ENCODE measurements at places on chromosomes 4 and X.
A peak's percentile ranks its signal among the peaks of the same experiment; 100 is the strongest.

GRCh38 chr4:136103616-136104015 is 1428.7 kb downstream of the PCDH18 start:
- no peak for DNase-seq

GRCh38 chr4:10403633-10404445 is 53.4 kb downstream of the ZNF518B start:
- no peak for DNase-seq

DNA sequence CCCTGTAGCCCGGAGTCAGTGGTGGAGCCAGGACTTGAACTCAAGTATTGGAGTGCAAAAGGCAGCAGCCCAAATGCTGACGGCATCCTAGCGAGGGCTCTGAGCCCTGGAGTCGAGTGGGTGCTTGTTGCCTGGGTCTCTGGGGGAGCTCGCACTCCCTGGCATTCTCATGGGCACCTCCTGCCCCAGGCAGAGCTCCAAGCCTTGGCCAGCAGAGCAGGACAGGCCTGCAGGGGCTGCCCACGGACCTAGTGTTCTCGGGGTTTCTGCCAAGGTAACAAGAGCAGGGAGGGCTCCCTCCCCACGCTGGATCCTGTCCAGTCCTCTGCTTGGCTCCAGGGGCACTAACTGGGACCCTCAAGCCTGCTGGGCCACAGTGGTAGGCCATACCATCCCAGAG is 17.6 kb upstream of the WFS1 start:
- no peak for DNase-seq

DNA sequence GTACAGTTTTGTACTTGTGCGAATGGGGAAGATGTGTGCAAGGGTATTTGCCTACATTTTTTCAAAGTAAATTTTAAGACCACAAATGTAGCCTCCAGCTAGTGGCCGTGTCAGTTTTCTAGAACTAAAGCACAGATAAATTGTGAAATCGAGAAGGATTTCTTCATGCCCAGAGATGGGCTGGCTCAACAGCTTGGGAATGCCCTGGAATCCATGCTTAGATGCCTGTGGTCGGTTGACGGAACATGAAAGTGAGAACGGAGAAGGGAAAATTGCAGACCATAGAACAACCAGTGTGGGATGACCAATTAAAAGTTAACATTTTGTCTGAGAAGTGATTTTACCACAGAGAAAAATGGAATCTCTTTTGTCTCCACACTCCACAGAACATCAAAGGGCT is 73.2 kb upstream of the VCX2 start:
- DNase-seq = no peak

DNA sequence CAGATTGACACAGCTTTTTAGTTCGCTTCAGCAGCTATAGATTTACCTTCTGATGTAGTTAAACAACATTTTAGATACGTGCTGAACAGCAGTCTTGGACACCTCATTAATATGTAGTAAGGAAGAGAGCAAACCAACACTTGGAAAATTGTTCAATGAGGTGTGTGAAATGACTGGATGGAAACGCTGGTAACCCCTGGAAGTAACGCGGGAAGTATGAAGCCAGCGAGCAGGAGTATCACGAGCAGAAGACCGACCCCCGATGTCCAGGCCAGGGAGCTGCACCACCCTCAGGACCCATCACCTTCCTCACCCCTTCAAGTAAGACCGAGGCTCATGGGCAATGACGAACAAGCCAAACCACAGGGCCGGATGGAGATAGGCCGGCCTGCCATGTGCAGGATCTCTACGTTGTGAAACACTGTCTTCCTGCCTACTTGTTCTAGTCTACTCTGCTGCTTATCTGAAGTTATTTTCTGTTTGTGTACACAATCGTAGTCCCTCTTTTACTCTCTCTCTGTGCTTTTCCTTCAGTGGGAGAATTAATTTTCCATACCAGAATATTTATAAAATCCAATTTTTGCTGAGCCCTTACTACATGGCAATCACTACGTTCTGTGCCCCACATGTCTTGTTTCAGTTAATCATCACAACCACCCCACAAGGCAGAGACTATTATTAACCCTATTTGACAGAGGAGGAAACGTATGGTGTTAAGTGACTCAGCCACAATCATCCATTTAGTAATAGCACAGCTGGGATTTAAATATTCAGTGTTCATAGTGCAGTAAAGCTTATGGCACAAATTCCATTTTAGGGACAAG is 221.7 kb downstream of the APBB2 start:
- DNase-seq = no peak

GRCh38 chr4:77028246-77028645 is 47.5 kb downstream of the CCNI start:
- DNase-seq = no peak

DNA sequence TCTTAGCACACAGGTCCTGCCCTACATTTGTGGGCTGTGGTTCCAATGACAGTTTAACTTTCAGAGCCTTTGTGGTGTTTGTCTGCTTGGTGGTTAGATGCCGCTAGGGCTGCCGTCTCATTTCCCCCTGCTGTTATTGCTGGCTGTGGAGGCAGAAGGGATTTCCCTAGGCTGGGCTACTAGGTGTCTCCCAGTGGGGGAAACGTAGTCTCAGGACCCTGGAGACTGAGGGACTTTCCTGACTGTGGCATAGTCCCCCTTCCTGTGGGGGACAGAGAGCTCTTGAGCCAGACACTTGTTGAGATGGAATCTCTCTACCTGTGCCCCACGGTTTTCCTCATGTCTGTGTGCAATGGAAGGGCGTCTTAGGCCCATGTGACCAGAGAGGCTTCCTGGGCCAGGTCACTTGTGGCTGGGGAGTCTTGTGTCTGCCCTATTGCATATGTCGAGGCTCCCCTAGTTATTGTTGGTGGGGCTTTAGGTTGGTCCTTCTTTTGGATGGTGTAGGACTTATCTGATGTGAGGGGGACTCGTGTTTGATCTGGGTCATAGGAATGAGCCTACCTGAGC is 68.2 kb downstream of the ARHGAP10 start:
- peak; percentile 33 for DNase-seq

DNA sequence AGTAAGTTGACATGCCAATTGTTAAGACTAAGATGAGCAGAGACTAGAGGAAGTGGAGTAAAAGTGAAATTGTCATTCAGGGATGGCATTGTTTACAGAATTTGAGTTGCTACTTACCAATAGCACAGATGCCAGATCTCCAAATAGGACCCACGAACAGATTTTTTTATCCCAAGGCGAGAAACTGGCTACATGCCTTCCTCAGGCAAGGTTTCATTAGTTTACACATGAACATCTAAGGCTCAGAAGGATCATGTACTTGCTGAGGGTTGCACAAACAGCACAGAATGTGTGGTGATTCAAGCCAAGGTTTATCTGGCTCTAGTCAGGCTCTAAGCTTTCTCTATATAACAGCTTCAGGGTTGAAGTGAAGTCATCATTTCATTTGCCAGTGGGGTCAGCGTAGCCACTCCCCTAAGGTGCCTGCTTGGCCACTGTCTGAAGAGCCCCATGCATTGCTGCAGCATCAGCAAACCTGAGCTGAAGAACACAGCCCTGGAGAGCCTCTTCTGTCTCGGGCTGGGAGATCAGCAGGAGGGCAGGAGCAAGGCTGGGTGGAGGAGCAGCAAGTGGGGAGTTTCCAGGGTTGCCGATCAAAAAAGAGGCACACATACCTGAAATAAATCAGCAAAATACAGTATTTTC is 193.0 kb upstream of the LCORL start:
- DNase-seq = no peak

DNA sequence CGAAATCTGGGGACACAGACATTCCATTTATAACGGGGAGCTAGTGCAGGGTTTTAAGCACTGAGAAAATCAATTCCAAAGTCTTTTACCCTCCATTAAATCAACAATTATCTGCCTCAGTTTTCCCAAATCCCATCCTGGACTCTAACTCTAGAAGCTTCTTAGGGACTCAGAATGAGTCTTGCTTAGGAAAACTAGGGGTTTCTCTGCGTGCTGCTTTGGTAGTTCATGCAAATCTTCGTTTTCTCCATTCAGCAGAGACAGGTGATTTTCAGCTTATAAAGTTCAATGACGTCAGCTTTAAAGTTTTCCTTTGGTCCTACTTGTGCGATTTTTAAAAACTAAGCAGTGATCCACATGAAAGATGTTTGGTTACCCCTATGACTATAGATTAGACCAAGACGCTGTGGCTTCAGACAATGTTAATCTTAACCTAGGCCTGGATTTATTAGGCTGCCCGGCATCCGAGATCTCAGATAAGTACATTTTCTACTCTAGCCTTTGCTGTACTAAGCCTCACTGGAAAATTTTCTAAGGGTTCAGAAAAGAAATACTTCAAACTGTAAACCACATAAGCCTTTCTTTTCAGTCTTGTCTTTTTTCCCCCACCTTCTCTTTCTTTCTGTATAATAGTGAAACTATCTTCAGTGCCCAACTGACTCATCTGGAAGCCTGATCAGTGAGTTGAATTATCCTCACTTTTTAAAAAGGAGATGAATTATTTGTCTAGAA is 121.4 kb upstream of the GATB start:
- DNase-seq = no peak

DNA sequence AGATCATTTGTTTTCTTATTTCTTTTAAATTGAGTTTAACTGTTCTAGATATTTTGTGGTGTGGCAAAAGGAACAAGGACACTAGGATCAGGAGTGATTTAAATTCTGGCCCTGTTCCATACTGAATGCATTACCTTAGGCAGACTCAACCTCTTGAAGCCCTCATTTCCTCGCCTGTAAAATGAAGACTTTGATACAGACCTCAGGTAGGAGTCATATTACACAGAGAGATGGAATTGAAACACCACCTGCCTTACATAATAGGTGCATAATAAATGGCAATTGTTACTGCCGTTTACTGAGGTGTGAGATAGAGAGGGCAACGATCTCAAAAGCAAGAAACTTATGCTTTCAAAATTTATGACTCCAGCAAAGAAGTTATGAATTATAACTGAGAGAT is 28.2 kb upstream of the RASSF6 start:
- DNase-seq = no peak

- DNase-seq = no peak
These were observed 261.2 kb downstream of the TRIML1 start for GRCh38 chr4:188400451-188400850.

GRCh38 chr4:26731351-26732035 is 129.1 kb upstream of the STIM2 start:
- DNase-seq = no peak

DNA sequence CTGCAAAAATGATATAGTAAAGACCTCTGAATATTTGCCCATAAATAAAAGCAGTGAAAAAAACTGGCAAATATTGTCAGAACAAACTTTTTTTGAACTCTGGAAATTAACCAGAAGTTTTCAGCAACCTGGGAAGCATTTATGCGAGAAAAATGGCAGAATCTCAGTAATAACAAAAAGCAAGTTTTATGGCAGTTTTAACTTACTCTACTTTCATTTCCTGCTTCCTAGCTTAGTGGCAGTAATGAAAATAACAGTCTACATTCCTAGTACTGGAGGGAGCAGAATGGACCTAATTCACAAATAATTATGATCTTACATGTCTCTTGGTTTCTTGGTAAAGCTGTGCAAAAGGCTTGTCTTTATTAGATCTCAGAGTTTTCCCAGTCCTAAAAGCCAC is 460.1 kb downstream of the NAF1 start:
- no peak for DNase-seq

DNA sequence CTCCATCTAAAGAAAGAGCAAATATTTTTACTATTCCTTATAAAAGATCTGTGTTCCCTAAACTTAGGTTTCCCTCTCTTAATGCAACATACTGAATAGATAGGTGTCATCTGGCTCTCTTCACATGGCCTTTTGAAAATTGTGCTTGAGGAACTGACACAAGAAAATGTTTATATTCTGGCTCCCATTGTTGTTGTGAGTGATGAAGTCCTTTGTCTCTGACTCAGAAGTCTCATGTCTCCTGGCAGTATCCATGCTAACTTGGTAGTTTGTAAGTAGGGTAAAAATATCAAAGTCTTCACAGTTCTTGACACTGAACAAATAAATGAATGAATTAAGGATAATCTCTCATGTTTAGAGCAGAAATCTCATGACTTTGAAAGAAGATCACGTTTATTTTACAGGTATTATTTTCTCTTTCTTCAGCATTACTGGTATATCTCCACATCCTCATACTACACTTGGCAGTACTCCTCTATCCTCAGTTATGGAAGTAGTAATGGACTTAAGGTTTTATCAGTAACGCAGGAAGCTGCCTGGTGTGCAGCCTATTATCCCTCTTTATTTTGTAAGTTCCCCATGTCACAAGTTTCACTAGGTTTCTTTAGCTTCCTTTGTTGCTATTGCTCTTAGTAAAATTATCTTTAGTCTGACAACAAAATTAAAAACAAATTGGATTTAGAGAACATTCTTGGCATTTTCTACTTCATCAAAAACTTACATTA is 14.2 kb upstream of the PABPC4L start:
- no peak for DNase-seq

DNA sequence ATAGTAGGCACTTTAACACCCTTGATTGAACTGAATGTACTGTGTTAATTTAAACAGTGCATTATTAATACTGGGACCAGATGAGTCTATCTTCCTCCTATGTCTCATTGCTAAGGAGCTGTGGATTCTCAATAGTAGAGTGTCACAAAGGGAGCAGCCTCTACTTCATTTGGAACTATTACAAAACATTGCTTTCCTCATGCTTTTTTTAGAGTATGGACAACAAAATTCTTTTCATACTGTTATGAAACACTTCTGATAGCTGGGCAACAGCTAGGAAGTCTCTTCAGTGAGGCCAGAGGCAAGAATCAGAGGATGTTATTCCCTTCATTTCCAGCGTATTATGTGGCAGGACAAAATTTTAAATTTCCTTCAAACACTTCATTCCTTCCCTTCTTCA is 160.8 kb downstream of the FBXO8 start:
- no peak for DNase-seq

DNA sequence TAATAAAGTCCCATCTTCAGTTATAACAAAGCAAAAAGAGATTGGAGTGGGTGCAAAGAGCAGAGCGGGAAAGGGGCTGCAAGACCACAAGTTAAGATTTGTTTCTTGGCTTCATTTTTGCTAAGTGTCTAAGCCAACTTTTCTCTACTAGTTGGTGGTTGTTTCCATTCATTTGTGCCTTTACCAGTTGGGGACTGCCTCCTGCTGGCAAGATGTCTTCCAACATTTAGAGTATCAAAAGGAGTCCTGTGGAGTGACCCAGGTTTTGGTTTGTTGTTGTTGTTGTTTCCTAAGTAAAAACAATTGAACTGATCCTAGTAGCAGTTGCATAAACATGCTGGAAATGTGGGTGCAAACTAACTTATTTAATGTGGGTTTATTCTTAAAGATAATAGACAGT is 121.1 kb downstream of the SPATA18 start:
- no peak for DNase-seq

- DNase-seq = no peak
These were observed 90.7 kb upstream of the BRS3 start for GRCh38 chrX:136397001-136397400.

GRCh38 chr4:107036584-107037198 is 578 bp upstream of the DKK2 start:
- DNase-seq = no peak

DNA sequence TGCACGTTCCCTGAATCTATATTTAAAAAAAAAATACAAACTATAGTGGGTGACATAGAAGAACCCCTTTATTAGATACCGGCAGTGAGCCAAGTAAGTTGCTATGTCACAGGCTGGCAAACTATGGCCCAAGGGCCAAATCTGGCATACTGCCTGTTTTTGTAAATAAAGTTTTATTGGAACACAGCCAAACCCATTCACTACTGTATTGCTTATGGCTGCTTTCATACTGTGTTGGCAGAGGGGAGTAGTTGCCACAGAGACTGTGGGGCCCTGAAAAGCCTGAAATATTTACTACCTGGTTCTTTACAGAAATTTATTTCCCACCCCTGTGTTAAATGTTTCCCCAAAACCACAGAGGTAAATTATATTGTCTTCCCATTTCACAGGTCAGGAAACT is 71.2 kb upstream of the EGFL6 start:
- no peak for DNase-seq

- DNase-seq = no peak
These were observed 578 bp downstream of the DCUN1D4 start for GRCh38 chr4:51843309-51844152.
